T-cell (primary cell): ENCODE measurements at places on chromosomes 2 and 18.

DNA sequence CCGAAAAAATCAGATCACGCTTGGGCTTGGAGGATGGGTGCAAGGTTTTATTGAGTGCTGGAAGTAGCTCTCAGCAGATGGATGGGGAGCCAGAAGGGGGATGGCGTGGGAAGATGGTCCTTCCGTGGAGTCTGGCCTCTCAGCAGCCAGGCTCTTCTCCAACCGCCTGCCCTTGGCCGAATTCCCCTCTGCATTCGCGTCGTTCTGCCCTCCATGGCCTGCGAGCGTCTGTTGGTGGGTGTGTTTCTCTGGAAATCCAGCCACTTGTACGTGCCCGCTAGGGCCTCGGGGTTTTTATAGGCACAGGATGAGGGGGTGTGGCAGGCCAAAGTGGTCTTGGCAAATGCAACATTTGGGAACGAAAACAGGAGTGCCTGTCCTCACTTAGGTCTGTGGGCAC lies 815.2 kb downstream of the TSN start:
- no peaks in the 10 kb centered on the region for H3K27me3 ChIP-seq
- no peaks in the 10 kb centered on the region for H3K36me3 ChIP-seq
- DNase-seq: no peak
- no peaks in the 10 kb centered on the region for H3K4me1 ChIP-seq
- H3K27ac ChIP-seq: no peak overlapping the region

- no peak overlapping the region for H3K27ac ChIP-seq
- no peak for DNase-seq
- H3K4me3 ChIP-seq: no peak overlapping the region
- no peaks in the 10 kb centered on the region for H3K4me1 ChIP-seq
These were observed 74.8 kb upstream of the FAM98A start for GRCh38 chr2:33673937-33674336.

DNA sequence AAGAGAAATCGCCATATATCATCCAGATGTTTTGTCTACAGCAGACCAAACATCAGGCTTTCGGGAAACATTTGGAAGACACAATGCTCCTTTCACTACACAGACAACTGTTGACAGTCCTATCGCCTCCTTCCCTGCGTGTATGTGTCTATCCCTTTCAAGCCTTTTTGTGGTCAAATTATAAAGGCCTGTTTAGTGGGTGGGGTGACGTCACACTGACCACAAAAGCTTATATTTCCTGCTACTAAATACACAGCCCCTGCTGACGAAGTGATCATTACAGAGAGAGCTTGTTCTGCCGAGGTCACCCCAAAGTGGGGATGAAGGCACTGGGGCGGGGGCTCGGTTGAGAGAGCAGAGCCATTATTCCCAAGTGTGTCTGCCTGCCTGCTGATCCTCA lies 302.7 kb upstream of the TNP1 start:
- peak; percentile 3 for DNase-seq
- no peaks in the 10 kb centered on the region for H3K27me3 ChIP-seq
- no peak overlapping the region for H3K27ac ChIP-seq
- H3K4me3 ChIP-seq: no peak overlapping the region

GRCh38 chr2:170943041-170943440 lies 14.0 kb downstream of the GORASP2 start:
- H3K36me3 ChIP-seq: peaks cover 3% of the 10 kb centered on the region
- H3K4me1 ChIP-seq: peaks cover 16% of the 10 kb centered on the region
- no peaks in the 10 kb centered on the region for H3K27me3 ChIP-seq
- no peak overlapping the region for H3K4me3 ChIP-seq

DNA sequence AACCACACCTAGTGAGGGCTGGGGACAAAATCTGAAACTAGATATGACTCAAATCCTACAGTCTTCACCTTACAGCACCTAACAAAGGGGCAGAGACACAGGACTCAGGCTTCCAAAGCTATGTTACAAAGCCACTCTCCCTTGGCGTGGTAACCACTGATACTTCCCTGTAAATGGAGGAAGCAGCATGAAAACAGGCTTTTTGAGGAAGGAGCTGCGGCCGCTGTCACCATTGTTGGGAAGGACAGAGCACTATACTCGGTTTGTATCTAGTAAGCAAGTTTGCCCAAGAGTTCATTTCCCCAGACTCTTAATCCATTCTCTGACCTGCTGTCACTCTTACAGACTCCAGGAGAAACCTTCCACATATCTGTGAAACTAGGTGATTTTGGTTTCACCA lies 60.3 kb downstream of the LONRF2 start:
- no peaks in the 10 kb centered on the region for H3K27me3 ChIP-seq
- DNase-seq: no peak
- H3K4me3 ChIP-seq: no peak overlapping the region
- no peaks in the 10 kb centered on the region for H3K36me3 ChIP-seq

- no peaks in the 10 kb centered on the region for H3K27me3 ChIP-seq
- no peak for DNase-seq
- peak overlapping the region; percentile 32 for H3K27ac ChIP-seq
- peak overlapping the region; percentile 57 for H3K4me3 ChIP-seq
These were observed 1.1 kb downstream of the PDIA6 start for GRCh38 chr2:10811517-10811916.

- H3K27ac ChIP-seq: no peak overlapping the region
- H3K4me1 ChIP-seq: no peaks in the 10 kb centered on the region
- no peak overlapping the region for H3K4me3 ChIP-seq
These were observed 376.1 kb downstream of the XIRP2 start for GRCh38 chr2:167264380-167264779.

GRCh38 chr2:4762951-4763376 lies 929.2 kb upstream of the SOX11 start:
- H3K27ac ChIP-seq: no peak overlapping the region
- H3K4me3 ChIP-seq: no peak overlapping the region
- H3K27me3 ChIP-seq: no peaks in the 10 kb centered on the region
- no peak for DNase-seq

GRCh38 chr2:191291471-191291870 lies 46.3 kb downstream of the MYO1B start:
- DNase-seq: no peak
- H3K27me3 ChIP-seq: no peaks in the 10 kb centered on the region
- no peak overlapping the region for H3K4me3 ChIP-seq

- DNase-seq: no peak
- no peak overlapping the region for H3K27ac ChIP-seq
- no peaks in the 10 kb centered on the region for H3K4me1 ChIP-seq
- H3K27me3 ChIP-seq: peaks cover 31% of the 10 kb centered on the region
- H3K36me3 ChIP-seq: no peaks in the 10 kb centered on the region
These were observed 4.8 kb upstream of the ATP6V1C2 start for GRCh38 chr2:10716581-10716980.

DNA sequence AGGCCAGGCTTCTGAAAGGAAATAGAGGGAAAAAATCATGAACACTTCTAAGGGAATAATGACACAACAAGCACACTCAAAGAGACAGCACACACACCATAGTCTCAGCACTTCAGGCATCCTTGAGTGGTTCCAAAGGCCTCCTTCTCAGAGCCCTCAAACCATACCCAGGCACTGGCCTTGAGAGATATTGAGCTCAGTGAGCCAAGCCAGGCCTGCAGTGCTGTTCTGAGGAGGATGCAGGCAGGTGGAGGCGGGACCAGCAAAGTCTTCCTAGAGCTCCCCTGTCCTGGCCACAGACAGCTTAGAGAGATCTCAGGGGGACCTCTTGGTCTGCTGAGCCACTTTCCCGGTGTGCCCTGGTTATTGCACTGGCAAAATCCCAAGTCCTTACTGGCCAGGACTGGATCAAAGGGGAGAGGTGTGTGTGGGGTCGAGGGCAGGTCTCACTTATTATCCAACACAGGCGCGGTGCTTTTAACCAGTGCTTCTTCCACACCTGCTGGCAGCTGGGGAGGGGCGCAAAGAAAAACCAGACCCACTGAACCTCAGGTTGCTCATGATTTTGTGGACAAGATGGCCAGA lies 86.8 kb upstream of the HAAO start:
- no peak for DNase-seq
- H3K27ac ChIP-seq: no peak overlapping the region
- peaks cover 14% of the 10 kb centered on the region for H3K4me1 ChIP-seq
- no peaks in the 10 kb centered on the region for H3K36me3 ChIP-seq
- no peaks in the 10 kb centered on the region for H3K27me3 ChIP-seq

DNA sequence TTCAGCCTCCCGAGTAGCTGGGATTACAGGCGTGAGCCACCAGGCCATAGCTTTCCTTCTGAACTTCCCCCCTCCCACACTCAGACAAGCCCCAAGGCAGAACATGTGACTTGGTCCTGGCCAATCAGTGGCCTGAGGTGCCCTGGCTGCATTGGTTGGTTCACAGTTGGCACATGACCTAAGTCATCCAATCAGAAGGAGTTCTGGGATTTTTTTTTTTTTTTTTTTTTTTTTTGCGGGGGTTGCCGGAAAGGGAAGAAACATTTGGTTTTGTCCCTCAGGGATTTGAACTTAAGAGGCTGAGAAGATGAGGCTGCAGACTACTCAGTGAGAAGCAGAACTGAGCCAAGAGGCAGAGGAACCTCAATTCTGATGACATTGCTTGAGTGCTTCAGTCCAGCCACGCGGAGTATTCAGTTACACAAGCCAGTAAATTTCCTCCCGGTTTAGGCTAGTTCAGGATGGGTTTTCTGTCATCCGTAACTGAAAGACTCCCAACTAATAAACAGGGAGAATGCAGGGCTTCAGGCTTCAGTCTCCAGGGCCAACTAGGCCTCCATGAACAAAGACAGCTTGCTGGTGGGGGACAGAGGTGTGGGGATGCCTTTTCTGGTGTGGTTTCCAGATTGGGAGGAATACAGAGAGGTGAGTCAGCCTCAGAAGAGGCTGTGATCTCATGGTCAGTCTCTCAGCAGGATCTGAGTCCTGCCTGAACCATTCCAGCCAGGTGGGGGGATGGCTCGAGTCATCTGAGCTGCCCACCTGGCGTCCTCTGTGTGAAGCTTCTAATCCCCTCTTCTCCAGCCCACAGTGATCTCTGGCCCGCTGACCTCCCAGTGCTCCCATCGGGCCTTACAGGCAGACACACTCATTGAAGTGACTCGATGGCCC lies 9.2 kb downstream of the PTMA start:
- H3K27ac ChIP-seq: no peak overlapping the region
- H3K4me1 ChIP-seq: peaks cover 24% of the 10 kb centered on the region
- no peak for DNase-seq
- peaks cover under 1% of the 10 kb centered on the region for H3K36me3 ChIP-seq
- H3K27me3 ChIP-seq: peaks cover 2% of the 10 kb centered on the region

DNA sequence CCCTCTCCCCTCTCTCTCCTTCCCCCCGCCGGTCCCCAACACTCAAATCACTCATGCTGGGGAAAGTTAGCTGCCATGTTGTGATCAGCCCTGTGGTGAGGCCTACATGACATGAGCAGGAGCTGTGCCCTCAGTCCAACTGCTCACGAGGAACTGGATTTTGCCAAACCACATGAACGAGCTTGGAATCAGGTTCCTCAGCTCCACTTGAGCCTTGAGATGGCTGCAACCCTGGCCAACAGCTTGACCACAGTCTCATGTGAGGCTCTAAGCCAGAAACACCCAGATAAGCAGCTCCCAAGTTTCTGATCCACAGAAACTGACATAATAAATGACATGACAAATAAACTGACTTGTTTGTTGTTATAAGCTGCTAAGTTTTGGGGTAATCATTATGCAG lies 38.4 kb downstream of the ARL4C start:
- H3K4me3 ChIP-seq: no peak overlapping the region
- no peaks in the 10 kb centered on the region for H3K27me3 ChIP-seq
- H3K36me3 ChIP-seq: no peaks in the 10 kb centered on the region

GRCh38 chr2:141515931-141516330 lies 614.9 kb downstream of the LRP1B start:
- H3K27ac ChIP-seq: no peak overlapping the region
- no peak for DNase-seq
- no peaks in the 10 kb centered on the region for H3K36me3 ChIP-seq
- H3K4me3 ChIP-seq: no peak overlapping the region
- no peaks in the 10 kb centered on the region for H3K4me1 ChIP-seq

GRCh38 chr2:212915121-212915782 lies 236.2 kb downstream of the IKZF2 start:
- H3K36me3 ChIP-seq: no peaks in the 10 kb centered on the region
- H3K4me3 ChIP-seq: no peak overlapping the region
- H3K4me1 ChIP-seq: no peaks in the 10 kb centered on the region
- no peak for DNase-seq
- H3K27me3 ChIP-seq: no peaks in the 10 kb centered on the region

GRCh38 chr2:11075221-11075620 lies 80.0 kb upstream of the SLC66A3 start:
- no peaks in the 10 kb centered on the region for H3K4me1 ChIP-seq
- no peak overlapping the region for H3K4me3 ChIP-seq
- DNase-seq: no peak
- no peaks in the 10 kb centered on the region for H3K27me3 ChIP-seq
- H3K27ac ChIP-seq: no peak overlapping the region

GRCh38 chr2:234840336-234840735 lies 111.5 kb upstream of the SH3BP4 start:
- H3K4me1 ChIP-seq: no peaks in the 10 kb centered on the region
- no peak overlapping the region for H3K27ac ChIP-seq
- DNase-seq: no peak
- H3K36me3 ChIP-seq: no peaks in the 10 kb centered on the region

- H3K4me3 ChIP-seq: no peak overlapping the region
- H3K27me3 ChIP-seq: no peaks in the 10 kb centered on the region
- no peaks in the 10 kb centered on the region for H3K36me3 ChIP-seq
- no peaks in the 10 kb centered on the region for H3K4me1 ChIP-seq
These were observed 83.2 kb downstream of the TCF4 start for GRCh38 chr18:55504808-55505207.

GRCh38 chr2:67463810-67464209 lies 66.7 kb downstream of the ETAA1 start:
- DNase-seq: no peak
- no peak overlapping the region for H3K4me3 ChIP-seq
- H3K27ac ChIP-seq: no peak overlapping the region
- H3K36me3 ChIP-seq: no peaks in the 10 kb centered on the region

DNA sequence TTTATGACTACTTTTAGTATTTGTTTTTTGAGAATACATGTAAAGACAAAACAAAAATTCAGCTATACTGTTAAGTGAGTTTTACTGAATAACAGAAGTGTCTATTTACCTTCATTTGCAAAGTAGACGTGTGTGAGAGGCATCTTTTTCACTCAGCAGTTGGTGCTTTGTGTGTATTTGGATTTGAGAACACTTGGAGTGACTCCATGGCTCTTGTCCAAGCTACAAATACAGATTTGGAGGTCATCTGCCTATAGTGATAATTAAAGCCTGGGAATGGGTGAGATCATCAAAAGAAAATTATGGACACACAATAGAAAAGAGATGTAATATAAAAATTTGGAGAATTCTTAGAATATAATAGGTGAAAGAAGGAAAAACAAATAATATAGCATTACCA lies 6.2 kb downstream of the NAB1 start:
- H3K4me3 ChIP-seq: no peak overlapping the region
- peaks cover 9% of the 10 kb centered on the region for H3K4me1 ChIP-seq
- no peaks in the 10 kb centered on the region for H3K27me3 ChIP-seq
- no peak for DNase-seq
- H3K27ac ChIP-seq: no peak overlapping the region
- H3K36me3 ChIP-seq: peaks cover 3% of the 10 kb centered on the region

GRCh38 chr2:108637304-108637669 lies 82.0 kb upstream of the RANBP2 start:
- DNase-seq: no peak
- H3K36me3 ChIP-seq: no peaks in the 10 kb centered on the region
- H3K27me3 ChIP-seq: no peaks in the 10 kb centered on the region
- no peak overlapping the region for H3K4me3 ChIP-seq
- H3K4me1 ChIP-seq: no peaks in the 10 kb centered on the region

GRCh38 chr18:45518311-45519155 lies 96.7 kb upstream of the SLC14A2 start:
- no peak overlapping the region for H3K4me3 ChIP-seq
- H3K36me3 ChIP-seq: no peaks in the 10 kb centered on the region
- H3K27ac ChIP-seq: no peak overlapping the region
